ENCODE measurements at places on chromosomes 2 and 18. TPM values are rescaled to one million over a fixed set of nuclear protein-coding genes. Genes with fewer than 3 reads are reported as not detected.

The IL1R2 gene
- 0.52 TPM for total RNA-seq

The TCF4 gene
- total RNA-seq: 0.42 TPM

The GCG gene
- total RNA-seq: not detected

DNA sequence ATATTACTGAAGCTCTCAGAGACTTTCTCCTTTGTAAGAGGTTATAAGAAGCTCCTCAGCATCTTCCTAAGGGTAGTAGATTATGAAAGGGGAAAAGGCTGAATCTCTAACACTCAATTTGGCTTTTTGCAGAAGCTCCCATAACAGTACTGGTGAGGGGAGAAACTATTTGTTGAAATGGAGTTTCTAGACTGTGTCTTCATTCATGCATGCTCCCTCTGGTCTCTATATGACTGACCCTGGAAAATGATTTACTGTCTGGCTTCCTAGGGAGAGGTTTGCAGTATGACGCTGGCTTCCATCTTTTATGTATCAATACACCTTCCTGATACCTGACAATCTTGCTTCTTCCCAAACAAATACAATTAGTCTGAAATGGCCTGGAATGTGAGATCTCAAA is 63.9 kb downstream of the LDAH start:
- no peaks in the 10 kb centered on the region for H3K4me1 ChIP-seq
- no peaks in the 10 kb centered on the region for H3K27me3 ChIP-seq
- H3K27ac ChIP-seq: no peak overlapping the region
- no peak for DNase-seq

DNA sequence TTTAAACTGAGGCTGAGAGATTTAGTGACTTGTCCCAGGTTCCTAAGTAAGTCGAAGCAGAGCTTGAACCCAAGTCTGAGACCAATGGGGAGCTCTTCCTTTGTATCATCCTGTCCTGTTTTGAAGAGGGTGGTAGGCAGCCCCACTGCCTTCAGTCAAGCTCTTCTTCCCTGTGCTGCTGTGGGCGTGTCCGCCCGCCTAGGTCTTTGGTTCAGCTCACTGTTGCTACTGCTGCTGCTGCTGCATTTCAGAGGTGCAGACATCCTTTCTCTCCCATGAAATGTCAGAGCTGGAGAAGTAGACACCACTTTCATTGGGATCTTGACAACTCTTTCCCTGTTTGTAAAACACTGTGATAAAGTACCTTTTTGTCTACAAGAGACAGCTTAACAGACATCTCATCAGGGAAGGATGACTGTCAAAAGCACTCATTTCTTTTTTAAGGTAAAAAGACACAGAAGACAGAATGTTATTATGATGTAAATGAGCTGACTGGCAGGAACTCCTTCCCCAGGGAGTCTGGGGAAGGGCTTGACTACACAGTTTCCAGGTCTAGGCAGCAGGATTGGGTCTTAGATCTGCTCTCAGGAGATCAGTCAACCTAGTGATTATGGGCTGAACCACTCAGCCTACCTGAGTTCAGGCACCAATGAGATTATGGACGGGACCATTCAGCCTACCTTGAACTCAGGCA is 91.7 kb upstream of the TRIB2 start:
- no peak for DNase-seq
- H3K4me1 ChIP-seq: no peaks in the 10 kb centered on the region
- no peak overlapping the region for H3K4me3 ChIP-seq
- H3K27ac ChIP-seq: no peak overlapping the region
- no peaks in the 10 kb centered on the region for H3K27me3 ChIP-seq

DNA sequence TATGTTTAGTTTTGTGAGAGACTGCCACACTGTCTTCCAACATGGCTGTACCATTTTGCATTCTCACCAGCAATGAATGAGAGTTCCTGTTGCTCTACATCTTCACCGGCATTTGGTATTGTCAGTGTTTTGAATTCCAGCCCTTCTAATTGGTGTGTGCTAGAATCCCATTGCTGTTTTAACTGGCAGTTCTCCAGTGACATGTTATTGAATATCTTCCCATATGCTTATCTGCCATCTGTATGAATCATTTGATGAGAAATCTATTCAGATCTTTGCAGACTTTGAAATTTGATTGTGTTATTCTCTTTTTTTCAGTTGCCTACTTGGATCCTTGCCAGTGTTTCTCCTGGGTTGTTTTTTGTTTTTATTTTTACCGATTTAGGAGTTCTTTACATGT is 99.0 kb downstream of the SNTG2 start:
- H3K4me3 ChIP-seq: no peak overlapping the region
- H3K27ac ChIP-seq: no peak overlapping the region
- peaks cover 3% of the 10 kb centered on the region for H3K27me3 ChIP-seq
- no peaks in the 10 kb centered on the region for H3K36me3 ChIP-seq
- no peak for DNase-seq

GRCh38 chr2:53211201-53211774 is 556.3 kb upstream of the CHAC2 start:
- DNase-seq: no peak
- no peaks in the 10 kb centered on the region for H3K27me3 ChIP-seq
- no peaks in the 10 kb centered on the region for H3K4me1 ChIP-seq
- H3K36me3 ChIP-seq: no peaks in the 10 kb centered on the region
- H3K4me3 ChIP-seq: no peak overlapping the region
- no peak overlapping the region for H3K27ac ChIP-seq

DNA sequence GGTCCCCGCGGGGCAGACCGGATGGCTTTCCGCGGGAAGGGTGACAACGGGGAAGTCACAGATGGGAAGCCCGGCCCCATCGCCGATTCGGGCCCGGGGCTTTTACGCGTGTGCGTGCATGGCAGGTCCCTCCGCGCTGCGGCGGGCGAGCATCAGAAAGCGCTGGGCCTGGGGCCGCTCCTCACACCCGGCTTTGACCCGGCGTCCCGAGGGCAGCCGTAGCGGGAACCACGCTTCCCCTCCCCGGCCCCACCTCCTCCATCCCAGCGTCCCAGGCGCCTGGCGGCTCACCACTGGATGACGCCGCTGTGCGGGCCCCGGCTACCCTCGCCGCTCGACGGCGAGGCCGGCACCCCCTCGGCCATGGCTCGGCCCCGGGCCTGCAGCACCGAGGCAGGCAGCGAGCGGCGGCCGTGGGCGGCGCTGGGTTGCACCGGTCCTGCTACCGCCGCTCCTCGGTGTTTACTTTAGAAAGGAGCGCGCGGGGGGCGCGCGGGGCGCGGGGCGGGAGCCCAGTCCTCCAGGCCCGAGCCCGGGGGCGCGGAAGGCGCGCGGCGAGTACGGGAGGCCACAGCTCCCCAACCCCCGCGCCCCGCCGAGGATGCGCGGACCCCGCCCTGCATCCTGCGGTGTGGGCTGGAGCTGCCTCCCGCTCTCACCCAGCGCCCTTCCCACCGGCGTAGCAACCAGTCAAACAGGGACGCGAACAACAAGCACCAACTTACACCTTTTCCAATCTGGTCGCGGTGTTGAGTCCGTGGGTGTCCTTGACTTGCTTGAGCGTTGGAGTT is 806 bp downstream of the RFX8 start:
- H3K27me3 ChIP-seq: no peaks in the 10 kb centered on the region
- H3K36me3 ChIP-seq: no peaks in the 10 kb centered on the region
- H3K4me3 ChIP-seq: no peak overlapping the region

DNA sequence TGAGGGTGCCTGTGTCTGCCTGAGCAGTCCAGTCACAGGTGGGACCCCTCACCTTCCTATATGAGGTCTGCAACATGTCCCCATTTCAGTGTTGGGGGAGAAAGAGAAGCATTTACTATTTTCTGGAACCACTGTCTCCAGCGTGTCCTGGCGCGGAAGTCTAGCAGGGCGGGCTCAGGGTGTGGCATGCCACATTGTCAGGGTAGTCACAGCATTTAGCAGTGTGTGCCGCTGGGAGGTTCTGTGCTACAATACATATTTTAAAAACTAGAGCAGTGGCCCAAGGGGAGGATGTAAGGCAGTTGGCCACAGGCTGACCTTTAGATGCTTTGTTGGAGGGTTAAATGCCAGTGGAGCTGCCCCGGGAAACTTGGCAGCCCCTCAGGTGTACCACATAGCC is 12.5 kb downstream of the UBE2F start:
- no peak overlapping the region for H3K4me3 ChIP-seq
- DNase-seq: no peak
- no peaks in the 10 kb centered on the region for H3K4me1 ChIP-seq
- H3K27ac ChIP-seq: no peak overlapping the region

GRCh38 chr2:166613226-166613625 is 119.2 kb upstream of the SCN7A start:
- no peak overlapping the region for H3K4me3 ChIP-seq
- H3K27me3 ChIP-seq: no peaks in the 10 kb centered on the region
- H3K27ac ChIP-seq: no peak overlapping the region
